Suppressor macrophage treated with lipopolysaccharide for 4 hours (primary cell): ENCODE measurements at places on chromosomes 7 and 10.
A peak's percentile ranks its signal among the peaks of the same experiment; 100 is the strongest.

- DNase-seq = no peak
These were observed 193.9 kb upstream of the BMPER start for GRCh38 chr7:33711231-33712019.

GRCh38 chr7:149147072-149147751, at the start of gene ZNF398:
ZNF398 (plus strand) TSS chr7:149147453; CDS start chr7:149147743, 290 bp downstream.
- DNase-seq = peak; percentile 91

DNA sequence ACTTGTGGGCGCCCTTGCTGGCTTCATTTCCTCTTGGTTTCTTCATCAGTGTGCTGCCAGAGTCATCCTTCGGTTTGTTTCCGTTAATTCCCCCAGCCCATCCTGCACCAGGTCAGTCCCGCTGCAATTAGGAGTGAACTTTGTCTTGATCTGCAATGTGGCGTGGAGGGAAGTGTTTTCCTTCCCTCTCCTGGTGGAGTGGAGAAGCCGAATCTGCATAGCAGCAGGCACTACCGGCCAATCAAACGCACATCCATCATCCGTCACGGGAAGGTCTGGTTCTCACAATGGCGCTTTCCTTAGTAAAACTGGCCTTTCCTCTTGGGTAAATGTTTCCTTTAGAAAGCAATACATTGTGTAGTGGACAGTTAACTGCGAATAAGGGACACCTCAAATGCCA, 337.5 kb downstream of the CXCL12 start:
- DNase-seq = no peak

DNA sequence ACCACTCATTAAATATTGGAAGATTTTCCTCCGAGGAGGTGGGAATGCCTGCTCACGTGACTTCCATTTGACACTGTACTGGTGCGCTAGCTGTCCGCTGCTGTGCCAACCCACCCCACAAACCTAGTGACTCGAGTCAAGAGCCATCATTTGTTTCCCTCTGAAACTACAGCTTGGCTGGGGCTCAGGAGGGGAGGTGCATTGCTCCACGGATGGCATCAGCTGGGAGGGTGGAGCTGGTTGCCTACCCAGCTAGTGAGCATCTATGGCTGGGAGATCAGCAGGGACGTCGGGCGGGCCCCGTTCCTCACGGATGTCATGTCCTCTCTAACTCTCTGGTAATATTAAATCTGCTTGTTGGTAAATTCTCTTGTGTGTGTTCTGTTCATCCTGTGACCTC, 9.5 kb upstream of the FOXL3 start:
- DNase-seq = no peak

GRCh38 chr10:125343983-125344382, 183.6 kb upstream of the CTBP2 start:
- DNase-seq = no peak

GRCh38 chr7:77438131-77438530, 22.0 kb upstream of the GSAP start:
- DNase-seq = no peak

DNA sequence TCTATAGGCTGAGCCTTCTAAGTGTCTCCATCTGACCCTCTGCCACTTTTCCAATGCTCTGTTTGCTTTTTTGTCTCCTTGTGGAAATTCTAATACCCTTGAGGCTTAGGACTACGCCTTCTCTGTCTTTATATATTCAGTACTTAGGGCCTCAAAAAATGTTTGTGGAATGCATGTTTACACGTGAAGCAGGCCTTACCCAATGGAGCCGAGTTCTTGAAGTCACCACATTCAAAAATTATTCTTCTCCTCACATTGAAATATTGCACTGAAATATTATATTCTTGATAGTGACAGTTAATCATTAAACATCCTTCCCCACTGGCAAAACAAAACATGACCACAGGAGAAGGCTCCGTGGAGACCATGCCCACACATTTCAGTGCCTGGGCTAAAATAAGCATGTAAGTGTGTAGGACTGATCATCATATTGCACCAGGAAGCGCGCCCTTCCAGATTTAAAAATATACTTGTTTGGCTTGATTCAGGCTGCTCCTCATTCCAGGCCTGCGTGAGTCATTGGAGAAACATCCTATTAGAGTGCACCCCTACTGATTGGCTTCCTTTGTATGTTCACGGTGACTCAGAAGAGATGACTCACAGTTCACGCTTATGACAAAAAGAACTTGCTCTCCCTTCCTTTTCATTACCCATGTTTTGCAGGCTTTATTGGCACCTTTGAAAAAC, 307.4 kb upstream of the AOAH start:
- peak; percentile 92 for DNase-seq
